ENCODE measurements at places on chromosomes 5 and 9.

DNA sequence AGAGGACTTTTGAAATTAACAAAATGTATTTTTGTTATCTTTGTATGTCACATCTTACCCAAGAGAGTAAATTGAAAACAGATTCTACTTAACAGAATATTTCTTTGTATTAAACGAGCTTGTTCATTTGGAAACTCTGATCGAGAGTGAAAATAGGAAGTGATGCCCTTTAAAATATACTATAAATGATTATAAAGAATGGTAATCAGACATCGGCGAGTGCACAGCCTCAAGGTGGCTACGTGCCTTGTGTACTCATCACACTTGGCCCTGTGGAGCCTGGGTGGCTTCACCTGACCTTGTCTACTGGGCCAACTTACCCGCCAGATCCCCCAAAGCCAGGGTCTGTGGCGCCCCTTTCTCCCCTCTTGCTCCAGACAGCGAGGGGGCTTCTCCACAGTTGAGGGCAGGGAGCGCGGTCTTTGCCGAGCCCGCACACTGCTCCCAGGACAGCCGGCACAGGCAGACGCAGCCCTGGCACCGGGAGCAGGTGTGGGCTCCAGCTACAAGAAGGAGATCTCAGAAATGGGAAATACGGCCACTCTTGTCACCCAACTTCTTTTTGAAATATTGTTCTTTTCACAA is 243.2 kb downstream of the CEMIP2 start:
- no peak for DNase-seq

DNA sequence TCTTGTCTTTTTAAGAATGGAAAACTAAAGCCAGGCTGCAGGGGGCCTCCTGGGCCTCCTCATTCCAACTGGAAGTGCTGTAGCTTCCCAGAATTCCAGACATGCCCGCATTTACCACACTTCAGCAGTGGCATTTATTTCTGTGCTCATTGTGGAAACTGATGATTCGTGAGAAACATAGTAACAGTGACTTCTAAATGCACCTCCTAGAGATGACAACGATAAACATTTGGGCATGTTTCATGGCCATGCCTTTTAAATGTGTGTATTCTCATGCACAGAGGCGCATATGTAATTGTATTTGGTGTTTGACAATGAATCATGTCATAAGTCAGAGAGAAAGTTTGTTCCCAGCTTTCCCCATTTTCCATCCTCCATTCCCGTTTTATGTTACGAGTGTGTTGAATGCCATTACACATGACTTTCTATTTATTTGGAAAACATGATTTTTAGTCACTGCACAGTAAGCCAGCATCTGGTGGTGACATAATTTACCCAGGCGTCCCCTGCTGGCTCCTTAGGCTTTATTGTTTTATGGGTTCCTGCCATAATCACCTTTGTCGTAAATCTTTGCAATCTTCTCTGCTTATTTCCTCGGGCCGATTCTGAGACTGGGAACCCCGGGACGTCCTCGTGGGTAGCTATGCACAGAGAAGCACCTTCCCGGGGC is 68.8 kb upstream of the FCN2 start:
- DNase-seq = no peak

GRCh38 chr9:138042640-138043039 is 165.1 kb downstream of the CACNA1B start:
- no peak for DNase-seq

DNA sequence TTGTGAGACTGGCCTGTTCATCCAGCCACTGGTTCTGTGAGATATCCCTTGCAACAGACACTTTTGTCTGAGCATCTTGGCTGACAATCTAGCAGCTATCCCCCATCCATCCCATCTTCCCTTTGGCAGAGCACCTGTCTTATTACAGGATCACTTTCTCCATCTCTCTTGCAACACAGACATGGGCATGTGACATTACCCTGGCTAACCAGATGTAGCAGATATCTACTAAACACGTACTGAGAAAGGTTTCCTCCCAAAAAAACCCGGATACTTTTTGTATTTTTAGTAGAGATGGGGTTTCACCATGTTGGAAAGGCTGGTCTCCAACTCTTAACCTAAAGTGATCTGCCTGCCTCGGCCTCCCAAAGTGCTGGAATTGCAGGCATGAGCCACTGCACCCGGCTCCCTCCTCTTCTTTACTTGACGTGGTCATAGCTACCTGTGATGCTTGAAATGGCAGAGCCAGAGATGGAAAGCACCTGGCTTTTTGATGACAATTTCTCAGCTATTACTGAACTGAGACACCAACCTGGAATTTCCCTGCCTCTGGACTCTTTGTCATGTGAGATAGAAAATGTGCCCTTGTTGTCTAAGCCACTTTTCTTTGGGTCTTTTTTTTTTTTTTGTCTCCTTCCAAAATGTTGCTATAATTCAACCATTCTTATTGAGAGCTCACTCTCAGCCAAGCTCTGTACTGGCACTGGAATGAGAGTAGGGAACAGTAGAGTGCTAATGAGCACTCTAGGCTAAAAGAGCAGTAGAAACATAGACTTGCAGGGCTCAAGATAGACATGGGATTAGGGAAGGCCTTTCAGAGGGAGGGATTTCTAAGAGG is 32.6 kb downstream of the FNBP1 start:
- peak; percentile 42 for DNase-seq

GRCh38 chr5:31990081-31990650 is 184.0 kb downstream of the GOLPH3 start:
- DNase-seq = no peak

DNA sequence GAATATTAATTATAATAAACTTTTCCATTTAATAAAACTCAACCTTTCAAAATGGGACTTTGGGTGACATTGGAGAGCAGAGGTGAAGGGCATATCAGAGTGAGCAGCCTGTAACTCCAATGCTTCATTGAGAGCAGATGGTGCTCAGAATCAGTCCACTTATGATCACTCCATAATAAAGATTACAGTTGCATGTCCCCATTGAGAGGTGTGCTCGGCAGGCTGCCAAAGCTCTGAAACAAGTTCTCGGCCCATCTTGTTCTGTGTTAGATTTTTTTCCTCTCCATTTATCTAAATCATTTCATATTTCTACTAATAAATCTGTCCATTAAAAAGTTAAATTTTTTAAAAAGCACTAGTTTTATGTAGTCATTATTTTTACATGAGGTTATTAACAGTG is 1786.4 kb upstream of the WWC1 start:
- no peak for DNase-seq

GRCh38 chr5:116237917-116238500 is 153.2 kb downstream of the COMMD10 start:
- DNase-seq = no peak

DNA sequence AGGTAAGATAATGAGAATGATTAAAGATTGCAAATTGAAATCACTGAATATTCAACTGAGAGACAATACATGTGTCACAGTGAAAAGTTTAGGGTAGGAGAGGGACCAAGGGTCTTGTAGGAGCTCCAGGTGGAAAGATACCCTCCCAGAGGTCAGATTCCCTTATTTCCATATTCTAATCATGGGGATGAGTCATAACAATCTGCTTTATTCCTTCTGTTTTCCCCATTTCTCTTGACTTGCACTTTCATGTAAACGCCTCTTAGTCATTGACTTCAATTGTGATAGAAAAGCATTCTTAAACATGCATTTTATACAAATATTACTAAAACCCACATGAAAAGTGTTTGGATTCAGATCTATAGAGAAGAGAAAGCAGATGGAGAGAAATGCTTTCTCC is 81.3 kb upstream of the CTSL start:
- no peak for DNase-seq

DNA sequence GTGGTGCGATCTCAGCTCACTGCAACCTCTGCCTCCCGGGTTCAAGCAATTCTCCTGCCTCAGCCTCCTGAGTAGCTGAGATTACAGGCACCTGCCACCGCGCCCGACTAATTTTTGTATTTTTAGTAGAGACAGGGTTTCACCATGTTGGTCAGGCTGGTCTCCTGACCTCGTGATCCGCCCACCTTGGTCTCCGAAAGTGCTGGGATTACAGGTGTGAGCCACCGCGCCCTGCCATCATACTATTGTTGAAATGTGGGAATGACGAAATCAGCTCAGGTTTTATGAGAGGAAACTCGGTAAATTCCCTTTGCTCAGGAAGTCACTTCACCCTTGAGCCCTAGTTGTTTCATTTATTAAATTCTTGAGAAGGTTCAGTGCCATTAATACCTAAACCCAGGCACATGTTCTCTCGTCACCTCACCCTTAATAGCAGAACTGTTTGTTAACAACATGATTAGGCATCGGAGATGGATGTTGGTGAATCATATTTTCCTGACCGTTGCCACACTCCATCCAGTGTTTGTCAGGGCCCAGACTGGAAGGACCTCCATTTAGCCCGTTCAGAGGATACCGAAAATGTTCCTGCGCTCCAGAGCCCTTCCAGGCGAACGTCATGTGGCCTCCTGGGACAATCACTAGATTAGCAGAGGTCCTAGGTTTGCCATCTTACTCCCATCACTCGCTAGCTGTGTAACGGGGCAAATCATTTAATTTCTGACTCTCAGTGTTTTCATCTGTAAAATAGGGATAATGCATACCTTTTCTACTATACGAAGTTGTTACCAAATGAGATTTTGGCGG is 20.0 kb upstream of the CREBRF start:
- no peak for DNase-seq

GRCh38 chr5:77015938-77016569 is 14.2 kb upstream of the AGGF1 start:
- DNase-seq = peak; percentile 68

- DNase-seq = peak; percentile 44
Measured at GRCh38 chr9:4490705-4491625, 697 bp downstream of the SLC1A1 start.

DNA sequence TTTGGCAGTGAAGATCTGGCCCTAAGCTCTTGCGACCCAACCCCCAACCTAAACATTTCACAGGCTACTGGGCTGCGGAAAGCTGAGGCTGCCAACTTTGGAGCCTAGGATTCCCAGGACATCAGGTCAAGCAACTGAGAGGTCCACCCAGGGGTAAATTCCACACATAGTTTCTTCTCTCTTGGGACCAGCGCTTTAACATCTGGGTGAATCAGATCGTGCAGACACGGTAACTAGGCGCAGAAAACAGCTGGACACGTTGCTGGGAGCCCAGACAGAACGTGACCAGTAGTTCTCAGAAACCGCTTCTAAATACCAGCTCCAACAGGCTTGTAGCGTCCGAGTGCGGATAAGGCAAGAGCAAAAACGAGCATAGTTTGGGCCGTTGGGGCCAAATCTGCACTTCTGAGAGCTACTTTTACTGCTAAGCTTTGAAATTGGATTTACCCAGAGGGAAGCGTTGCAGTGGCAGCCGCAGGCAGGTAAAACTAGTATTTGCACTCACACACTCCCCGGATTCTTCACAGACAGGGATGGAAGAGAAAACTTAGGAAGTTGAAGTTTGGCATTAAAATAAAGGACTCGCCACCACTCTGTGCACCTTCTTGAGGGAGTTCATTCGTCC is 11.8 kb downstream of the ITGA1 start:
- DNase-seq = no peak

GRCh38 chr5:72226950-72227349 is 93.1 kb downstream of the MRPS27 start:
- no peak for DNase-seq

DNA sequence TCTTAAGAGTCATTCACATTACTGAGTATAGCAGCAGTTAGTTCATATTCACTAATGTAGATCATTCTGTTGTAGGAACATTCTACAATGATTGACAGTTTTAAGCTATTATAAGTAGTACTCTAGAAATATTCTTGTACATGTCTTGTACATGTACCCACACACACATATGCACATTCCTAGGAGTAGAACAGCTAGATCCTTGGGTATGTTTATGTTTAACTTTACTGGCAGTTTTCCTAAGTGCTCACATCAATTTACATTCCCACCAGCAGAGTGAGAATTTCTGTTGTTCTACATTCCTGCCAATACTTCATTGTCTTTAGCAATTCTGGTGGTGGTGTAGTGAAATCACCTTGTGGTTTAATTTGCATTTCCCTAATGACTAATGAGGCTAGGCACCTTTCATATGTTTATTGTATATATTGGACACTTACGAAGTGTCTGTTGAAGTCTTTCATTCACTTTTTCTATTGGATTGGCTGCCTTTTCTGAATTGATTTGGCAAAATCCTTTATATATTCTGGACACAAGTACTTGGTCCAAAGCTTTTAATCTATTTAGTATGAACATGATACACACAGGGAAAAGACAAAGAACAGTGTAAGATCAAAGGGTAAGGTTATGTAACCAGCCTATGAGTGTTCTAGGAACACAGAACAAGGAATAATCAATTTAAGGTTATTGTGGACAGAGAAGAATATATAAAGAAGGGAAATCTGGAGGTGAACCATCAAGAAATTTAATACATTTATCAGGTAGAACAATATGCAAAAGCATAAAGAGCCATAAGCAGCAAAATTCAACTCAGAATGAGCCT is 95.6 kb downstream of the MLLT3 start:
- no peak for DNase-seq

DNA sequence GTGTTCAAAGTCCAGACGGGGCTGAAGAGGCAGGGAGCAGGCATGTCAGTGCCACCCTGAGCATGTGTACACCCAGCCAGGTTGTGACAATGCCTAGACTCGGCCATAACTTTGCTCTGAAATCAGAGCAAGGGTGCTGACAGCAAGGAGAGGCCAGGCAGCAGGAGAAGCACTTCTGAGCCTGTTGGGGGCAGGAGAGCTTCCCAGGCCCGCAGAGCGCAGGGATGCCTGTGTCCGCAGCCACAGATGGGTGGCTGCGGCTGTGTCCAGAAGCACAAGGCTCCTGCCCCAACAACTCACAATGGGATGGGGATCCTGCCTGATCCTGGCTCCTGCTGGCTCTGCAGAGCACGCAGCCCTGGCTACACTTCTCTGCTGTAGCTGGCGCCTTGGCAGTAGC is 373.9 kb downstream of the CHSY3 start:
- DNase-seq = no peak

- no peak for DNase-seq
Measured at GRCh38 chr9:37984672-37985611, 81.0 kb upstream of the SLC25A51 start.

DNA sequence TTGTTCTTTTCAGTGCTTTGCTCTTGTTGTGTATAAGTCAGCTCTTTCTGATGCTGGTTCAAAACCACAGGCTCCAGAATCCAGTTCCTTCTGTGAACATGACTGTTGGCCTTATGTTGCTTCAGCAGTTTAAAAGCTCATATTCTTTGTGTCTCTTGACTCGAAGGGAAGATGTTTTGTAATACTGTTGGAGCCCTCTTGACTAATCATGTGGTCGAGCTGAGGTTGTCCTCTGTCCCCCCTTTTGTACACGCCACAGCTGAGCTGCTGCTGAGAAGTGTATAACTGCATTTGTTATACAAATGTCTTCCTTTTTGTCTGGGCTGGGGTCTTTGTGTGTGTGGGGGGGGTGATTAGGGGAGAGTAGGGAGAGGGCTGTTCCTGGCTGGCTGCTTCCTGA is 35.8 kb downstream of the SLC36A1 start:
- DNase-seq = no peak

GRCh38 chr9:104776797-104777196 is 12.9 kb downstream of the NIPSNAP3B start:
- DNase-seq = no peak

DNA sequence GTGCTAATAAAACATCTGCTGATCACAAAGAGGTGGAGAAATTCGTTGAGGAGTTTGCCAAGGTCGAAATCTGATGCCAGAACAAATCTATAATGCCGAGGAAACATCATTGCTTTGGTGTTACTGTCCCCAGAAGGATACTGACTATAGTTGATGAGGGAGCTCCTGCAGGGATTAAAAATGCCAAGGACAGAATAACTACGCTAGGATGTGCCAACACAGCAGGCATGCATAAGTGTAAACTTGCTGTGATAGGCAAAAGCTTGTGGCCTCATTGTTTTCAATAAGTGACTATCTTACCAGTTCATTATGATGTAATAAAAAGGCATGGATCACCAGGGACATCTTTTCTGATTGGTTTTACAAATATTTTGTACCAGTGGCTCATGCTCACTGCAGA is 66.8 kb upstream of the ADCY2 start:
- no peak for DNase-seq

All from cerebellar cortex (tissue), 1 donor.